Stimulated activated CD8-positive, alpha-beta memory T cell treated with anti-CD3 and anti-CD28 coated beads, Interleukin-12 subunit alpha, Interleukin-12 subunit beta, amount 100 ng/mL, for 4 hours (primary cell): ENCODE measurements at places on chromosomes 1 and 21.

DNA sequence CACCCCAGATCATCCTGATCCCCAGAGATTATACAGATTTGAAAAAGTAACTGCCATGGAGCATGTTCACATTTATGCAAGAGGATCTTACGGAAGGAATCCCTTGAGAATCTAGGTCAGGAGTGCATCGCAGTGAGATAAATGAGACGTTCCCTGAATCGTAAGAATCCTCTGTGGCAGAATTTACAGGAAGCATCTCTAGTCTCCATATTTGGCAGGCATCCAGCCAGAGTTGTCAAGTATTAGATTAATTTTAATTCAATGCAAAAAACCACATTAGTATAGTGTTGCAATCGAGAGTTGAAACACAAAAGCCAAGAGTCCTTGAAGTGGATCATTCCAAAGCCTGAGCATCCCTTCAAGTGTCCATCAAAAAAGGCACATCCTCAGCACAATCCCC is 100.8 kb downstream of the RRAGC start:
- DNase-seq, result no peak

- DNase-seq, result no peak
Measured at GRCh38 chr1:24414775-24415333, 748 bp upstream of the NIPAL3 start.

GRCh38 chr1:36988741-36989193 is 45.5 kb downstream of the GRIK3 start:
- no peak for DNase-seq

GRCh38 chr1:51605961-51606723 is 10.8 kb upstream of the OSBPL9 start:
- no peak for DNase-seq

DNA sequence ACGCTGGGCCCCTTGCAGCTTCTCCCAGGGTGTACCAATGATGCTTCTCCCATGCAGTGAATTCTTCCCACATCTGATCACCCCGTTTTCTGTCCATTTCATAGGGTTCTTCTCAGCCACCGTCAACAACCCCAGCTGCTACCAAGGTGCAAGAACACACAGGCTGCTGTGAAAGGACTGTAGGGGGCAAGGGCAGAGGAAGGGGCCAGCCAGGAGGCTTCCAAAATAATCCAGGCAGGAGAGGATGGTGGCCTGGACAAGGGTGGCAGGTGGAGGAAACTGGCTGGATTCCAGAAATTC is 113.3 kb upstream of the WNT4 start:
- no peak for DNase-seq

GRCh38 chr21:35303085-35303484 is 254.0 kb upstream of the RUNX1 start:
- no peak for DNase-seq

DNA sequence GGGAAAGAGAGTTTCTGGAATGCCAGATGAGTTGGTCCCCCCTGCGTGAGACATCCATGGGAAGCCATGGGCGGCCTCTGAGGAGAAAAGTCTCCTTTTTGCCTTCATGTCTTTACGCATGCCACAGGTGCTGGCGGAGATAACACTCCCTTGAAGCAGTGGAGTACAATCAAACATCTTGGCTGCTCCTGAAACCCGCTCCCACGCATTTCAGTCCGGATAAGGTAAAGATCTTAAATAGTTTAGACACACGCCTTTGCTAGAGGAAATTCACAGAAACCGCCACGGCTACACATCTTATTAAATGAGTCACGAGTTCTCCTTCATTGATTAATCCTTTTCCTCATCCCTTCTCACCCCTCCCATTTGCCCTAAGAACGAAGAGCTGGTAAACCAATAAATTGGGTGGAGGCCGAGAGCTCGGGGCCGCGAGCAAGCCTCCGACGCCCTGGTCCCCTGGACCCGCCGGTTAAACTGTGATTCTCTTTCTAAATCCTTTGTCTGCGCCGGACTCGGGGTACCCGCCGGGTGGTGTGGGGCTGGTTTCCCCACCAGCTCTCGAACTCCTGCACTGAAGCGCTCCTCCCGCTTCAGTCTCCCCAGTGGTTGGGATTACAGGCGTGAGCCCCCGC is 6.6 kb upstream of the ZNF669 start:
- DNase-seq, result no peak

DNA sequence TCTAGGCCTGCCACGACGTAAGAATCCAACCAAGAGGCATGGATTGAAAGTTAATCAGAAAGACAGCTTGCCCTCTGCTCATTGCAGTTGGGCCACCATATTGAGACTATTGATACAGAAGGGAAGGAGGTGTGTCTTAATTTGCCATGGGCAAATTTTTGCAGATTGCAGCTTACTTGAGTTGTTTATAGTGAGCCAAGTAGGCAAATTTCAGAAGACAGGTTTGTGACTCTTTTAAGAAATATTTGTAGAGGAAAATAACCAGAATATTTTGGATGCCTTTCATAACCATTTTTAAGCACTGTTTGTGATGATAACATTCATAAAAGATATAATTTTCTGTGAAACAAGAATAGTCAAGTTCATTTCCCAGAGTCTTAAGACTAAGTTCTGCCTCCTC is 74.1 kb downstream of the PRDM2 start:
- DNase-seq, result no peak

- no peak for DNase-seq
Measured at GRCh38 chr1:229141271-229141670, 129.6 kb upstream of the RAB4A start.

DNA sequence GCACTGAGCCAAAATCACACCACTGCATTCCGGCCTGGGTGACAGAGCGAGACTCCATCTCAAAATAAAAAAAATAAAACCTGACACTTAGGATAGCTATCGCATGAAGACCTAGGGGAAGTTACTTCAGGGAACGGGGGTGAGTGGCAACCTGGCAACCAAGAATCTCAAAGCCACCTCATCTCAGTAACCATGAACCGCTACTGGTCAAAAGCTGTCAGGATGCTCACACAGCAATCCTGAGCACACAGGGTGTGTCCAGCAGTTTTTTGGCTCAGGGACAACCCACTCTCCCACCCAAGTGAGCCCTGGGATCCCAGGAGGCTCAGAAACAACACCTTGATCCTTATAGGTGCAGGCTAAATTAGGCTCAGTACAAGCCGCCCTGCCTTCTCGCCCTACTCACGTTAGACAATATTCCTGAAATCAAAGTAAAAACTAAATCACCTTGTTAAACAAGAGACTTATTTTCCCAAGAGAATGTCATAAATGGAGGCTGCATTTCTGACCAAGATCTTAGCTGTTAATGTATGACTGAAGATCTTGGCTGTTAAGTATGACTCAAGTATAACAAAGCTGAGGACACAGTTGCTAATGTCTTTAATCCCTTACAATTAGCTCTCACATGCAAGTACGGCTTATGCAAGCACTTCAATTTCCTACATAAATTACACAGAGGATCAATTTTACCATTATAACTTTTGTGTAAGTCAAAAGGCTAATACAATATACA is 48.3 kb upstream of the NADK start:
- no peak for DNase-seq

DNA sequence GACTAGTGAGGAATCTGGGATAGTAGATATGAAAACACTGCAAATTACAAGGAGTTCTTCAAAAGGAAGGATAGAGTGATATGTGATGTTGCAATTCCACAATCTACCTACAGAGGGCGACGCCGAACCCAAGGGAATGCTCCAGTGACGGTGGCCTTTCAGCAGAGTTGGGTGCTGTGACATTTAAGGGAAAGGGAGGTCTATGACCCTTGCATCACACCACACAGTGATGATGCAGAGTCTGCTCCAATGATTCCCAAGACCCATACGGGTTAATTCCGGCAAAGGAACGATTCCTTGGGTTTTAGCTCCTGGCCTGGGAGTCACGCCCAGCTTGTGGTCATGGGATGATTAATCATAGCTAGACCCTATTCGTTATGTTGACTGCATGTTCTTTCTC is 123.0 kb upstream of the IGSF21 start:
- DNase-seq, result no peak

DNA sequence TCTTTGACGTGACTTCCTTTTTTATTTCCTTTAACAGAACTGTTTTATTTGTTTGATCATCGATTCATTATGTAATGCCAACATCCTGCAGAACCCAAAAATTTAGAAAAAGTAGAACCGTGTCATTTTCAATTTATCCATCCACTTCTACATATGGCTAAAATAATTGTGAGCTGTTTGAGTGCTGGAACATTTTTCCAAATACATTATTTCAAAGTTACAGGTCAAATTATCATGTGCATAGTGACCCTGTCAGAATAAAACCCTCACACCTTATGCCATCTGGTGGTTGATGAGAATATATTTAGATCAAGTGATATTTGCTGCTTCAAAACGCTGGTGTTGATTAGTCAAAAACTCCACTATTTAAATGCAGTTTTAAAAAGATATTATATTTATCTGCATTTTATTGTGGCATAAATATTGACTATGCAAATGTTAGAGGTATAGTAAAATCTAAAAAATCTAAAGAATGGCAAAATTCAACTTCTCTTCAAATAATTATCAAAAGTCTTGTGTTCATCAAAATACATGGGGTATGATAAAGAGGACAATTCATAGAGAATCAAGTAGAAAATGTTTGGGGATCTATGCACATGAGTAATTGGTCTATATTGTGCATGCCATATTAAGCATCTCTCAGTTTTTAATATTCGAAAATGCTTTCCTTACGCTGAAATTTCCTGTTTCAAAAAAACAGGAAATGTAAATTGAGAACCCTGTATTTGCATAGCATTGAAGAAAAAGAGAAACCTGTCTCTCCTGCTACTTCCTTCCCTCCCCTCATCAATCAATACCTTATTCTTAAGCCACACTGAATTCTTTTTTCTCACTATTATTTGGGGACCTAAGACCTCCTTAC is 39.7 kb downstream of the UBE2U start:
- no peak for DNase-seq

- no peak for DNase-seq
Measured at GRCh38 chr1:244341455-244342450, 110.0 kb downstream of the ADSS2 start.

DNA sequence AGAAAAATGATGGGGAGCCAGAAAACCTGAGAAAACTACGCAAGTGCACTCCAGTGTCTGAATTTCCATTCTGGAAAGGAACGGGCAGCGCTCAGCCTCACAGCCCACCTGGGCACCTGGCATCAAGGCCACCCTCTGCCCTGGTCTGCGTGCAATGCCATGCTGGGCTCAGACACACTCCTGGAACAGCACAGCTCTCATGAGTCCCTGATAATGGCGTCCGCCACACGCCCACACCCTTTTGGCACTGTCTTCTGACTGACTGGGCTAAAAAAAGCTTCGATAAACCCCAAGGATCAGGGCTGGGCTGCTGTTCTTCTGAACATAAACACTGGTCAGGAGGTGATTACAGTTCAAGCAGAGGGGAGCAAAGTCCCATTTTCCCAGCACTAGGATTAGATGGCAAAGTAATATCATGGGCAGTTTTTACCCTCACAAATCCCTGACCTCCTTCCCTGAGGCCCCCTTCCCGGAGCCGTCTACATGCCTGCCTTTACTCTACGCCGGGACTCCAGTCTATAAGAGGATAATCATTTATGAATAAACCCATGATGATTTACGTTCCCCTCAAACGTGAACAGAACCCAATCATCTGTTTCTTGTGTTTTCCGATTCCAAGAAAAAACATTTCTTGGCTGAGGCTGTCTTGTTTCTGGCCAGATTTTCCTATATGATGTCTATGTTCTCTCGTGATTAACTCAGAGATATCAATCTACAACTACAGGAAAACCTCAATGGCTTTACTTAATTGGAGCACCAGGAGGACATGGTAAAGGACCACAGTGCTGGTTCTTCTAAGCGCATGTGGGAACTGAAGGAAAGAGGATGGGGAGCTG is 22.6 kb downstream of the RCAN1 start:
- no peak for DNase-seq

- no peak for DNase-seq
Measured at GRCh38 chr1:30300669-30301068, 422.7 kb downstream of the MATN1 start.

DNA sequence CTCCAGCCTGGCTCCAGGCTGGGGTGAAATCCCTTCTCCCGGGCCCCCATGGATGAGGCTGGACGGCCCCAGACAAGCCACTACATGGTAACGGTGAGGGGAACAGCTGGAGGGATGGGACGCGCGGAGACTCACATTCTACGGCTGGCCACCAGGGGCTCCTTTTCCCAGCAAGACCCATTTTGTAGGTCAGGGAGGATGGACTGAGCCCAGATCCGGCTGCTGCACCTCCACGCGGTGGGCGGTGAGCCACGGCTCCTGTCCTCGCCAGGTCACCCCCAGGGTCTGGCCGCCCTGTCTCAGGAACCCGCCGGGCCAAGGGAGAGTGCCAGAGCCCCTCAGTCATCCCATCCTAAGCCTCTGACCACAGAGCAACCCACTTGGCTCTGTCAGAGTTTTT is 75.0 kb upstream of the ACTRT2 start:
- no peak for DNase-seq

DNA sequence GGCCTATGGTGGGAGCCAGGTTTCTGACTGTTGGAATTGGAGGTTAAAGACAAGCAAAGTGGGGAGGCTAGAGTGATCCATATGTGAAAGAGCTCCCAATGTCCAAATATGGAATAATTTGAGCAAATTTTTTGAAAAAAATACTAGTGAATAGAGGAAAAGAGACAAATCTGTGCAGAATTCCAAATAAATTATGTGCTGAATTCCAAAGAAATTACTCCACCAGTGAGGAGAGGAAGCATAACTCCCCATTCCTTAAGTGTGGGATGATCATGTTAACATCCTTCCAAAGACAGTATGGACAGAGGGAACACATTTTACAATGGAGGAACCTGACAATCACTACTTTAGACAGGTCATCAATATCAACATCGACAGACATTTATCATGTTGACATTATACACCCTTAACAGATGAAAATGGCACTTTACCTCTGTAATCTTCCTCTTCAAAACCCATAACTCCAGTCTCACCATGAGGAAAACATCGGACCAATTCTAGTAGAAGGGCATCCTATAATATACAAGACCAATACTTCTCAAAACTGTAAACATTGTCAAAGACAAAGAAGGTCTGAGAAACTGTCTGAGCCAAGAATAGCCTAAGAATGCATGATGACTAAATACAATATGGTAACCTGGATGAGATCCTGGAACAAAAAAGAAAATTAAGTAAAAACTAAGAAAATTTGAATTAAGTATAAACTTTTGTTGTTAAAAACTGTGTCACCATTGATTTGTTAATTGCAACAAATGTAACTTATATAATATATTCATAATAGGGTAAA is 71.5 kb upstream of the RGS4 start:
- DNase-seq, result no peak

GRCh38 chr1:223344491-223344890 is 19.5 kb downstream of the SUSD4 start:
- no peak for DNase-seq

GRCh38 chr21:34351786-34352241 is 12.0 kb upstream of the KCNE2 start:
- no peak for DNase-seq

- DNase-seq, result no peak
Measured at GRCh38 chr21:37259426-37259825, 7.7 kb downstream of the VPS26C start.

- no peak for DNase-seq
Measured at GRCh38 chr1:200869376-200869752, 3.4 kb upstream of the GPR25 start.
